ENCODE measurements at places on chromosomes 6 and 20. TPM values are rescaled to one million over a fixed set of nuclear protein-coding genes. Genes with fewer than 3 reads are reported as not detected.

Gene OPRM1
- total RNA-seq: not detected

Gene GPLD1
- total RNA-seq: 0.73 TPM

Gene GSTA2
- not detected for total RNA-seq

Gene ECT2L
- total RNA-seq: not detected

Gene SCRT2
- not detected for total RNA-seq

Gene ELOVL2
- total RNA-seq: 0.77 TPM

GRCh38 chr6:17580518-17581048 is 19.5 kb upstream of the FAM8A1 start:
- DNase-seq: peak; percentile 45

GRCh38 chr6:90463874-90464273 is 123.0 kb downstream of the MAP3K7 start:
- DNase-seq: no peak

DNA sequence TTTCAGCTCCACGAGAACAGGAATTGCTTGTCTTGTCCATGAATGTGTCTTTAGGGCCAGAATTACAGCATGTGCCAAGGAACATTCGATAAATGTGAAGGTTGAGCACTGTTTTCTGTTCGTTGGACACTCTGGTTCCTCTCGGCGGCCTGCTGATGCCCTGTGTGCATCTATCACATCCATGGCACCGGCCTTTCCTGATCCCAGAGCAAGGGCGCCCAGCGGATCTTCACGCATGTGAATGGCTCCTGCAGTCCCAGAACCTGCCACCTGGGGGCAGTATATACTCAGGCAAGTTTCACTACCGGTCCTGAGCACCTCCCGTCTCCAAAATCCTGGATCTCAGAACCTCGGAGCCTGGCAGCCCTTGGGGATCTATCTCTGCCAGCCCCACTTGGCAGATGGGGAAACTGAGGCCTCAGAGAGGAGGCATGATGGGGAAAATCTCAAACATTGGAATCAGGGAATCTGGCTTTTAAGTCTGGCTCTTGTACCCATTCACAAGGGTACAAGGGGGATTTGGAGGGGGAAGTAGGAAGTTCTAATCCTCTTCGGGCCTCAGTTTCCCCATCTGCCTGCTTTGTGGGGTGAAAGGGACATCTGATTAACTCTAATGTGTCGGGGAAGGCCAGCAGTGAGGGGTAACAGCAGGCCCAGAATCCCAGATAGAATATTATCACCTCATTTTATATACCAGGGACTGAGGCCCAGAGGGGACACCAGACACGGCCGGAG is 4.3 kb upstream of the CEBPB start:
- DNase-seq: peak; percentile 95

- no peak for DNase-seq
These were observed 165.1 kb downstream of the RALGAPA2 start for GRCh38 chr20:20547221-20547875.

- DNase-seq: no peak
These were observed 68.8 kb downstream of the UTRN start for GRCh38 chr6:144353871-144354314.

- DNase-seq: no peak
These were observed 64.6 kb downstream of the MAN1A1 start for GRCh38 chr6:119284861-119285521.

DNA sequence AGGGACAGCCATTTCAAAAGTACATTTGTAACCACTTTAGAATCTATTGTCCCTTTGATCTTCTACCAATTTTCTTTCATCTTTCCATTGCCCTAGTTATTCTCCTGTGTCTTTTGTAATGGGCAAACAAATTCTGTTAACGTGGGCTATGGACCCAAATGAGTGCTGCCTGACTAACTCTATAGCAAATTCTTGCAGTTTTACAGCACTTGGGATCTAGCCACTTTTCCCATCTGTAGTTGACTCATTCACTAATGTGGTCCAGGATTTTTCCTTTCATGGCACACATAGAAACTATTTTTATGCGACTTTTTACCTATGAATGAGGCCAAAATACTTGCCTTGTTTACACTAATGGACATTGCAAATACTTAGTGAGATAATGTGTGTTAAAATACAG is 52.0 kb downstream of the GRIK2 start:
- DNase-seq: no peak

- no peak for DNase-seq
These were observed 59.2 kb downstream of the RAB44 start for GRCh38 chr6:36756786-36757185.

DNA sequence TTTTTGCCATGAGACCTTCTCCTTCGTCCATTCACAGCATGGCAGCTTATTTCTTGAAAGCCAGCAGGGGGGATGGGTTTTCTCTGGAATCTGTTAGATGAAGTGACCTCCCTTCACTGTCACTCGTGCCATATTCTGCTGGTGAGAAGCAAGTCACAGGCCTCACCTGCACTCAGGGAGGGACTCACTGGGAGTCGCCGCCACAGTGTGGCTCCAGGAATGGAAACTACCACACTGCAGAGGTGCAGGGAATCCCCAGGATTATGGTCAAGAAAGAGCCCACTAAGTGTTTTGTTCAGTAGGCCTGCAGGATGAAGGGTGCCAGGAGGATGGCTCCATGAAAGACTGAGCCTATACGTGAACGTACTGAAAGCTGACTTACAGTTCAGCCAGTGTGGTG is 161.1 kb upstream of the AKAP12 start:
- DNase-seq: no peak

GRCh38 chr6:3861424-3861823 is 12.3 kb downstream of the FAM50B start:
- DNase-seq: no peak
